Cerebellar nuclear complex (tissue), 1 donor: ENCODE measurements at places on chromosomes 4 and X.

GRCh38 chr4:145805490-145805889, 125.5 kb downstream of the C4orf51 start:
- DNase-seq = no peak

- DNase-seq = no peak
Observed at GRCh38 chr4:164252286-164252685, 501.6 kb upstream of the SMIM31 start.

DNA sequence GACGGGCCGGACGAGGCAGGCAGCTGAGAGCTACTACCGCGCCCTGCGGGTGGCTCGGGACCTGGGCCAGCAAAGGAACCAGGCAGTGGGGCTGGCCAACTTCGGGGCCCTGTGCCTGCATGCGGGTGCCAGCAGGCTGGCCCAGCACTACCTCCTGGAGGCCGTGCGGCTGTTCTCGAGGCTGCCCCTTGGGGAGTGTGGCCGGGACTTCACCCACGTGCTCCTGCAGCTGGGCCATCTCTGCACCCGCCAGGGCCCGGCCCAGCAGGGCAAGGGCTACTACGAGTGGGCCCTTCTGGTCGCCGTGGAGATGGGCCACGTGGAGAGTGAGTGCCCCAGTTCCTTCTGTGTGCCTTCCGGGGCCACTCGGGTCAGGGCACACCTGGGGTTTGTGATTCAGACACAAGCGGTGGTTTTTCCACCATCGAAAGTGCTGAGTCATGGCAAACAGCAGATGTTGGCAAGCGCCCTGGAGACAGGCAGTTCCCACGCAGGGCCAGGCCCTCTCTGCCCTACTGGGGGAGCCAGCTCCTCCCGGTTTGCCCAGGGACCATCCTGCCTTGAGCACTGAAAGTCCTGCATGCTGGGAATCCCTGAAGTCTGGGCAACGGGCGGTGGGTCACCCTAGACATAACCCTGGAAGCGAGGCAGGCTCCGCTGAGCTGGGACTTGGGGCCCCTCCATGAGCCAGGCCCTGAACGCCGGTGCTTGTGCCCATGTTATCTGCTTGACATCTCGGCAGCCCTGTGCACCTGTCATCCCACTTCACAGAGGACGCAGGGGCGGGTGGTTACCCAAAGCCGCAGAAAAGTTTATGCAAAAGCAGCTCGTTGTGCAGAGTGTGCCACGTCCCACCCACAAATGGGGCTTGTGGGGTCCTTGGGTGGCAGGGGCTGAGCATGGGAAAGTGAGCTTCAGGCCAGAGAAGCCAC, 29.5 kb downstream of the SH3TC1 start:
- DNase-seq = peak; percentile 2

DNA sequence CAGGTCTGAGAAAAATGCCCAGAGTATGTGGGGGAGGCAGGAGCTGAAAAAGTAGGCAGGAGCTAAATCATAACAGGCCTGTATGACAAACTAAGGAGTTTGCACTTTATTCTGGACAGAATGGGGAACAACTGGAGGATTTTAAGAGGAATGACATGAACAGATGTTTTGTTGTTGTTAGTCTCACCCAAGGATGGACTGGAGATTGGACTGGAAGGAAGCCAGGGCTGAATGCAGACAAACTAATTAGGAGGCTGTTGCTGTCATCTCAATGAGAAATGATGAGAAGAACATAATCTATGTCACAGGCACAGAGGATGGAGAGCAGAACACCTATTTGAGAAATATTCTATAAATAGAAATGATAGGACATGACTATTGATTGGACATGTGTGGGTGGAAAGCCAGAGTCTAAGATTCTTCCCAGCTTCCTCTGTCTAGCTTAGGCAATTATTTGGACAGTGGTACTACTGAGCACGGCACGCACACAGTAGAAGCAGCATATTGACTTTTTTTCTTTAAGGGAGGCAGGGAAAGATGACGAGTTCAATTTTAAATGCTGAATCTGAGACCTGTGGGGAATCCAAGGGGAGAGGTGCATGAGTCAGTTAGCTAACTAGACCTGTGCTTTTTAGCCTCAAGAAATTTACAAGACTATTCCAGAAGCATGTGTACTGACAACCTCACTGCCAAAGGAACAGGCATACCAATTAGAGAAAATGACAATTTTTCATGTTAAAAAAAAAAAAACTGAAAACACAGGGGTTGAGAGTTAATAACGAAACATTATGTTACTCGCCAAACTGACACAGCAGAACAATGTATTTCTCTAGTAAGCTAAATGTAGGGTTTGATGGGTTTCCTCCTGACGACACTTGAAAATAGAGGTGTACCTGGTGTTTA, 963 bp upstream of the USO1 start:
- DNase-seq = no peak

- no peak for DNase-seq
Observed at GRCh38 chr4:164943192-164943591, 34.3 kb downstream of the TRIM61 start.

DNA sequence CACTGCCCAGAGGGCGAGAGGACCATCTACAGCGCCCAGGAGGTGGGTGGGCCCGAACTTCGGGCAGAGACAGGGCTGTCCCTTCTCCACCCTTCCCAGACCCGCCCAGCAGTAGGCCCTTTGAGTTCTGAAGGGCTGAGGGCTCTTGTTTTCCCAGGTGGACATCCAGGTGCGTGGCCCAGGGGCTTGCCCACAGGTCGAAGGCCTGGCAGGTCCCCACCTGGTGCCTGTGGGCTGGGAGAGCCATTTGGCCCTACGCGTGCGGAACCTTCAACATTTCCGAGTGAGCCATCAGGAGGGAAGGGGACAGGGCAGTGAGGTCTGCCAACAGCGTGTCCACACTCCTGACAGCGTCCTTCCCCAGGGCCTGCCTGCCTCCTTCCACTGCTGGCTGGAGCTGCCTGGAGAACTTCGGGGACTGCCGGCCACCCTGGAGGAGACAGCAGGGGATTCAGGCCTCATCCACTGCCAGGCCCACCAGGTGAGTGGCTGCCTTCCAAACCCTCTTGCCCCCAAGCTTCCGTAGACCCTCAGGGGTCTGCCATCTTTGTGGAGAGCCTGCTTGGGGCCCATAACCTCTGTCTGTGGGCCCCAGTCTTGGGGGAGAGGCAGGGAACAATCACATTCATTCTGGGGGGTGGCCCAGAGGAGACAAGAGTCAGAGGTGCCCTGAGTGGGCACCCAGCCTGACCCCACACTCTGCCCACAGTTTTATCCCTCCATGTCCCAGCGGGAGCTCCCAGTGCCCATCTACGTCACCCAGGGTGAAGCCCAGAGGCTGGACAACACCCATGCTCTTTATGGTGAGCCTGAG, 6.8 kb downstream of the PLXNB3 start:
- no peak for DNase-seq

DNA sequence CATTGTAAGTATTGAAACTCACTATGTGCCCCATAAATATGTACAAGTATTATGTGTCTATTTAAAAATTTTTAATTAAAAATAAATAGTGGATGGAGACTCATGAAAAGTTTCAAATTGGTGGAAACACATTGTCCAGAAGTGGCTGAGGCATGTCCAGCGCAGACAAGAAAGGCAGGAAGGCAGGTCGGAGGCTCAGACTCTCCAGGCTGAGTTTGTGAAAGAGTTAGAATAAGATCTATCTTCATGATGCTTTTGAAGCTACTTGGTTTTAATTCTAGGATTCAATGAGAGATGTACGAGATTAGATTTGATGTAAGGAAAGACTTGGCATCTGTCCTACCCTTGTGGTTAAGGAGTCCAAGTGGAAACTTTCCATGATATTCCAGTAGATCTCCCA, 19.8 kb downstream of the PNMA6F start:
- no peak for DNase-seq

- peak; percentile 0 for DNase-seq
Observed at GRCh38 chrX:150683536-150684146, 9.6 kb upstream of the MTMR1 start.

GRCh38 chrX:113892401-113892800, 691.5 kb upstream of the HTR2C start:
- no peak for DNase-seq

GRCh38 chrX:133543654-133544053, 128.4 kb upstream of the GPC4 start:
- DNase-seq = no peak

- DNase-seq = no peak
Observed at GRCh38 chr4:2598511-2599303, 62.3 kb downstream of the FAM193A start.

GRCh38 chr4:100430451-100430850, 87.4 kb downstream of the EMCN start:
- no peak for DNase-seq

DNA sequence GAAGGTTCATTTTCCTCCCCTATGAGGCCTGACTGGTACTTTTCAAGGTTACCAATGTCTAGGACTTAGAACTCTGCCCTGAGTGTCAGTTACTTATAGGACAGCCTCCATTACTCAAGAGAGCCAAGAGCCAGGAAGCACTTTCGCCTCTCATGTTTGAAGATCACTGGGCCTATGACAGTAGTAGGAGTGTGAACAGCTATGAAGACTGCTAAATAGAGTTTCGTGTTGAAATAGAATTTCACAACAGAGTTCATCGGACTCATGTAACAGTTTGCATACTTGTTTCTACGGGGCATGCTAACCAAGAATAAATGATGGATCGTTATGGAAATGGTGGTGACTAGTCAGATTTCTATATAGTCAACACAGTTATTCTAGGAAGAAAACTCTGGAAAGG, 97.8 kb upstream of the GPC4 start:
- no peak for DNase-seq

GRCh38 chr4:184587221-184587620, 62.0 kb downstream of the CASP3 start:
- DNase-seq = no peak

GRCh38 chr4:40314951-40315350, 20.2 kb upstream of the CHRNA9 start:
- no peak for DNase-seq

- DNase-seq = peak; percentile 36
Observed at GRCh38 chrX:7147413-7147977, at the start of gene STS. STS (plus strand) TSS chrX:7147712; CDS start chrX:7253200, 105,488 bp downstream.

DNA sequence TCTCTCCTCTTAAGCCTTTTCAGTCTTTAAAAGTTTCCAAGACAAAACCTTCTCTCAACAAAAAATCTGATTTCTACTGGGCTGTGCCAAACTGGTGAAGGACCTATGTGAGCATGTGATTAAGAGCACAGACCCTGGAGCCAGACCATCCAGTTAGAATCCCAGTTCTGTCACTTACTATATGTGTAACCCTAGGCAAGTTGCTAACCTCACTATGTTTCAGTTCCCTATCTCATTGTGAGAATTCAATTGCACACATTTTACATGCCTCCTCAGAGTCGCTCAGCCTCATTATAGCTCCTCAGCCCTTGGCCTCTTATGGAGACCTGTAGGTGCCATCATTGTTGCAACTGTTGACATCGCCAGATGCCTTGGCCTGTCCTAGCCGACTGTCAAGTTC, 54.1 kb upstream of the VEGFD start:
- no peak for DNase-seq

DNA sequence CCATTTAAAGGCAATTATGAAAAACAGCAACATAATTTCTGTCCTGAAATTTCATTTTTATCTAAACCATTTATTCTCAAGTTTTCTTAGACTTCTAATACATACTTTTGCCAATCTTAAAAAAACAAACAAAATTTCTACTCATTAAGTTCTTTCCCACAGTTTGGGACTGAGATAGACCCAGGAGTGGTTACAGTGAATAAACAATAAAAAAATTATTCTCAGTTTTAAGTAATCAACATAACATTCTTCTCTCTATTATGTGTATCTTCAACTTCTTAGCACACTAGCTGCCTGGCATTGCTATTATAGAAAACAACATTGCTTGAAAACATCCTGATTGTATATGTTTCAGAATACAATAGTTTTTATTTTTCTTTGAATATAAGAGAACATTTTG, 532.8 kb downstream of the IL15 start:
- DNase-seq = no peak

GRCh38 chrX:107206697-107207065, 270 bp downstream of the DNAAF6 start:
- DNase-seq = no peak

DNA sequence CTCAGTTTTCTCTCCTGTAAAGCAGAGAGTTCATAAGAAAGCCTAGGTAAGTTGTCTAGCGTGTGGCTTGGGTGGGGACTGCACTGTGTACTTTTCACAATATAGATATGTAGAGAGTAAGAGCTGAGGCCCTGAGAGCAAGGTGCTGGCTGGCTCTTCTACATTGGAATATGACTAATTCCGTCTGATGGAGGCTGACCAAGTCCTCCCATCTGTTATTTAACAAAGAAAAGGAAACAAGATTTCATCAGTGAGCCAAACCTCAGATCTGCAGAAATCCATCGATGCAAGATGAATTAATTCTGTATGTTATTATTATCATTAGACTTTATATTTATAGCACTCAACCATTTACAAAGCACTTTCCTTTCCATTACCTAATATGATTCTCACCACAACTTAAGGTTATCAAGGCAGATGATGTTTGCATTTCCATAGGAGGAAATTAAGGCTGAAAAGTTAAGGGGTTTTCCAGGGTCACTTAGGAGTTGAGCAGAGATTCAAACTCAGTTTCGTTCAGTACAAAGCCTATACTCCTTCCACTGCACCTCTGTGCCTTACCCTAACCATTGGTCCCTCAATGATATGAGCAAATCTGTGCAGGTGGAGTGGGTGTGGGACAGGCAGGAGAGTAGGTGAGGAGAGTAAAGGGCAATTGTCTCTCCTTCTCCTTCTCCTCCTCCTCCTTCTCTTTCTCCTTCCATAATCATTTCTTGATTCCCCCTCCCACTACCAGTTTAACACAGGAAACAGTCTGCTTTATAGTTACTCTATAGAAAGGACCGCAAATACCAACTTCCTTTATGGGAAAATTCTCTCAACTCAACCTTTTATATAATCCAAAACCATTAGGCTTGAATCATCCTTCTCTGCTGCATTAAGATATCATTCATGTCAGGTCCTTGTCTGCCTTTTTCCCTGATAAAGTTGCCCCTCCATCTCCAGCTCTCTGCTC, 27.6 kb upstream of the SRD5A3 start:
- DNase-seq = no peak

DNA sequence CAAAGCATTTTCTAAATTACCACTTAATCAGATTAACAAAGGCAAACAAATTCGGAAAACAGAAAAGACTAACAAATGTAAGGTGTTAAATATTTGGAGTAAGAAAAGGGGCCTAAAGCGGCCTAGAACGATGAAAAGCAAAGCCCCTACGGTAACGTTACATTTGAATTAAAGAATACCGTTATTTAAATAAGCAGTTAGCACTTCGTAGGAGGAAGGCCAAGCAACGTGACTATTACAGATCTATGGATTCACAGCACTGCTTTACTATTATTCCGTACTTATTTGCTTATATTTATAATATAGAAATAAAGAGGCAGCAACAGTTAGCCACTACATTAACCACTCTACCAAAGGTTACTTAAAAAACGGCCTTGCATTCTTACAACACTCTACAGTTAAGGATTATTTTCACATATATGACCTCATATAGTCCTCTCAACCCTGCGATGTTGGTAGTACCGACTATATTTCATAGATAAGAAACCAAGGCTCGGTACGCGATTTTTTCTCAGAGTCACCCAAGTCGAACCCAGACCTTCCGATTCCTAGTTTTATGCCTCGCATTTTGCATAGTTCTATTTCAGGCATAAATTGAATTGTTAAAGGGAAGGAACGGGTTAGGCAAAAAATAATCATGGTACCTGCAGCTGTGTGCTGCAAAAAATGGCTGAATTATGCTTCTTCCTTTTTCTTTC, 2.9 kb downstream of the KLHL15 start:
- no peak for DNase-seq

- DNase-seq = no peak
Observed at GRCh38 chr4:120667102-120667501, 255.4 kb downstream of the PRDM5 start.
